Stimulated activated CD4-positive, alpha-beta T cell treated with anti-CD3 and anti-CD28 coated beads, Interleukin-15, amount 100 ng/mL, for 24 hours (primary cell): ENCODE measurements at places on chromosomes 5 and 9.
A peak's percentile ranks its signal among the peaks of the same experiment; 100 is the strongest.

DNA sequence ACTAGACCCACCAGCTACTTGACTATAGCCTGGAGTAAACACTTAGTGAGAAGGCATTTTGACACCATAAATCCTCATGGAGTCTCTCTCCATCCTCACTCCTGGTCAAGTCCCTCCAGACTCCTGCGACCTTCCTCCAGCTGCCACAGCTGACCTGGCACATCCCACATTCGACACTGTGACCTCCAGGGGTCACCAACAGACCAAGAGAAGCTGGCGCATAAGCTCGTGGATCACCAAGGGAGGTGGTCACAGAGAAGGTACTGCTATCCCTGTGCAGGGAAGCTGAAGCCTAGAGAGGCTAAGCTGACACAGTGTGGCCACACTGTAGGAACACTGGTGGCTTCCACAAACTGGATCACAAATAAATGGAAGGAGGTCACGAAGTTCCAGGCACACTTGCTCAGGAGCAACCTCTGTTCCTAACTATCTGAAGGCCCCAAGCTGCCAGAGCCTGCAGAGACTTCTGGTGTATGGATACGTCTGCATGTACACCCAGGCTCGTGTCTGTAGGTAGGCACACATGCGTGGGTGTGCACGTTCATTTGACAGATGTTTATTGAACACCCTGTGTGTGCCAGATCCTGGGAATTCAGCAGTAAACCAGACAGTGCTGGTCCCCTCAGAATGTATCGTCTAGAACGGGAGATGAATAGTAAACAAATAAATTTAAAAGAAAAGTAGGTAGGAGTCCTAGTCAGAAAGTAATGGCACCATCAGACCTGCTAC, 104.4 kb downstream of the C5orf15 start:
- no peak for DNase-seq

DNA sequence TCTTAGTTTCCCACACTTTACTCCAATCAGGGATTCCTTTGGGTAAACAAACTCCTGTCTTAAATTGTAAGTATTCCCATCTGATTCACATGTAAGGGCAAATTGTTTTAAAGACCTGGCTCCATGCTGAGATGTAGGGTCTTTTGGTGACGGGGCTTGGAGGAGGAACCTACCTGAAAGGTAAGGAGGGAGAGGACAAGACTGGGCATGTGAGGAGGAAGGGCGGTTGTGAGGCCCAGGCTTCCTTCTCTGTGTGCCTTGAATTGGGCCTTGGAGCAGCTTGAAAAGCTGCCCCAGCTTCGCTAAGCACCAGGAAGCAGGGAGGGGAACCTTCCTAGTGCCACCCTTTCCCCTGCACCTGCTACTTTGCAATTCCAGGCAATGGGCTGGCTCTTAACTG, 86.8 kb downstream of the C9orf152 start:
- no peak for DNase-seq

- DNase-seq: peak; percentile 41
These were observed 85.0 kb downstream of the PRRT1B start for GRCh38 chr9:131630205-131630831.

DNA sequence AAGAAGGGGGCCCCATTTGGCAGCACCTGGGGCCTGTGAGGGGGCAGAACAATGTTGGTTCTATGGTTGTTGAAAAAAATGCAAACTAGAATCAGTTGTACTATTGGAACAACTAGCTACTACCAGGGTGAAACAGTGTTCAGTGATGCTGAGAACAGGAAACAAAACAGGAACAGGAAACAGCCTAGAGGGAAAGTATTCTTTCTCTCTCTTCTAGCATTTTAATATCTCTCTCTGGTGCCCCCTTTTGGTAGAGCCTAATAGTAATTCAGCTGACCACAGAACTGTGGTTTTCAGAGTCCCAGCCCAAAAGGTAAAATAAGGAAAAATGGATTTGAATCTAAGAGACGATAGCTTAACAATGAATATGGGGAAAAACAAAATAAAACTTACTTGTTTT, 138.0 kb upstream of the KCNN2 start:
- DNase-seq: no peak

DNA sequence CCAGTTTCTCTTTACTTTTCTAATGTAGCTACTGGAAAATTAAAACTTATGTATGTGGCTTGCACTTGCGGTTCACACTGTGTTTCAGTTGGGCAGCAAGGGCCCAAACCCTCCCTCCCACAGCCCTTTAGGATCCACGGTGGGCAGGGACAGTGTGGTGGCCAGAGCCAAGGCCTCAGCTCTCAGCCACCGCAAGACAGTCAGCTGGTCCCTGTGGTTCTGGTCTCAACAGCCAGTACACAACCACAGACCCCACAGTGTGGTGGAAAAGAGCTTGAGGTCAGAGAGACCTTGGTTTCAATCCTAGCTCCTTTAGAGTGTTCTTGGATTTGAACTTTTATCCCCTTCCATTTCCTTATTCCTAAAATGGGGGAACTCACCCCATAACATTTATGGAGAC, 153.0 kb upstream of the SMIM23 start:
- DNase-seq: no peak

- no peak for DNase-seq
These were observed 515.9 kb upstream of the PAPPA start for GRCh38 chr9:115637661-115638060.

GRCh38 chr9:24881361-24881760, 335.7 kb upstream of the IZUMO3 start:
- no peak for DNase-seq

DNA sequence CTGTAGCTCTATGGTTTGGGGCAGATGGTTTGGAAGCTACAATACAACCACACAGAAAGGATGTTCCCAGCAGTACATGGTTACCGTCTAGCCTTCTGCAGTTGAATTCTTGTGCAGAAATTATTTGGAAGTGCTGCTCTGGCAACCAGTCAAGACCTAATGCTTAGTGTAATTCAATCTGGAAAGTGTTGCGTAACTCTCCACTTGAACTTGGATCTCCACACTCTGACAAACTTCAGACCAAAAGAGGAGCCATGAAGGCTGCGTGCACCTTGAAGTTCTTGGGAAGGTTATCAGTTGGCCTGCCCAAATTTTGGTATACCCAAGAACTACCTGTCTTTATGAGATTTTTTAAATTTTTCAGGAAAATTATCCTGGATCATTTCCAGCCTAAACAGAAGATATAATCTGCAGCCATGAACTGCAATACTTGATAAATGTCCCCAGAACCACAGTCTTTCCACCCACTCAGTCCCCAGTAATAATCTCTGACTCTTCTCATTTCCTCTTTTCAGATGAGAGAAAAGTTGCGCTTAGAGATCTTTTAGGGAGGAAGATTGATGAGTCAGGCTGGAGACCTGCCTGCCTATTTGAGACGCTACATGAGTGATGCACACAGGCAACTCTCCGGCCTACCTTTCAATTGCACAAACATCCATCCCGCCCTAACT, 159.9 kb downstream of the FANCC start:
- no peak for DNase-seq

DNA sequence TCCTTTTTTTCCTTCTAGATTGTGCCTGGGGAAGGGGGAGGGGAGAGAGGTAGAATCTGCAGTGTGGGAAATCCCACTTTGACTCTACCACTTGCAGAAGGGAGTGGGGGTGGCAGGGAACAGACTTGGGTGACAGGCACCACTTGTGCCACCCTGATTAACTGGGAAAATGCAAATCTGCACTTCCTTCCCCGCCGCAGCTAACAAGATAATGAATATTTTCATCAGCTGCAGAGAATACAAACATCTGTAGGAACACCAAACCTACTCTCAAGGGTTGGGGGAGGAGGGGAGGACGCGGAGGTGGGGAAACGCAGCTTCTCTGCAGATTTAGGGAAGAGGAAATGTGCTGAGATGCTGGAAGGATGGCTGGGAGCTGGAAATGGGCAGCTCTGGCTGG, 73.5 kb downstream of the TRIM32 start:
- DNase-seq: no peak

GRCh38 chr5:98839469-98840383, 66.3 kb downstream of the RGMB start:
- DNase-seq: peak; percentile 11

DNA sequence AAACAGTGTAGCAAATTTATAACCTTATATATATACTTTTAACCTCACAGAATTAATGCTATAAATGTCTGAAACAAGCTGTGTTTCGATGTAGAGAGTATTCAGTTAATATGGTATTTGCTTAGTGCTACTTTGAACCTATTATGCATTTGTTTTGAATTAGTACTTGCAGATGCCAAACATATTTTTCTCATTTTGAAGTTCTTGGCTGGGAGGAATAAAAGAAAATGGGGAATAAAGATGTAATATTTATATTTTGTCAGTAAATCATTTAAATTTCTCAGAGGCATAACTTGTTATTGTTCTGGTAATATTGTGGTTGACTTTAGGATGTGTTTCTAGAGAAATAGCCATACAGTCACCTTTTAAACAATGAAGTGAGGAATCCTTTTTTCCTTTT, 175.9 kb upstream of the IZUMO3 start:
- DNase-seq: no peak

DNA sequence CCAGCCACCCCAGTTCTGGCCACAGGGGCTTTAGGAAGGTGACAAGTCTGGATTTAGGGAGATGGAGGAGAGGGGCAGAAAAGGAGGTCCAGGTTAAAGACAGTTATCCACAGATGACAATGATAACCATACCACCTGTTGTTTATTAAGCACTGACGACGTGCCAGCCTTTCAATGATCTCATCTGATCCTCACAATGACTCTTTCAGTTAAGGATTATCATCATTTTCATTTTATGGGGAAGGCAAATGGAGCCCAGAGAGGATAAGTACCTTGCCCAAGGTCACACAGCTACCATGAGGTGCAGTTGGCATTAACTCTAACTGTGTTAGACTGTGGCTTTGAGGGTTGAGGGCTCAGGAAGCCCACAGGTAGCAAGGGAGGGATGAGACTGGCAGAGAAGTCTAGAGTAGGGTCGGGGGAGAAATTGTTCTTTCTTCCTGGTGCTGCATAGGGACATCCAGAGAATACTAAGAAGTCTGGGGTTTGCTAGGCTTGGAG, 21.5 kb upstream of the JADE2 start:
- DNase-seq: no peak

- no peak for DNase-seq
These were observed 1.1 kb downstream of the ARL15 start for GRCh38 chr5:54309276-54309675.

DNA sequence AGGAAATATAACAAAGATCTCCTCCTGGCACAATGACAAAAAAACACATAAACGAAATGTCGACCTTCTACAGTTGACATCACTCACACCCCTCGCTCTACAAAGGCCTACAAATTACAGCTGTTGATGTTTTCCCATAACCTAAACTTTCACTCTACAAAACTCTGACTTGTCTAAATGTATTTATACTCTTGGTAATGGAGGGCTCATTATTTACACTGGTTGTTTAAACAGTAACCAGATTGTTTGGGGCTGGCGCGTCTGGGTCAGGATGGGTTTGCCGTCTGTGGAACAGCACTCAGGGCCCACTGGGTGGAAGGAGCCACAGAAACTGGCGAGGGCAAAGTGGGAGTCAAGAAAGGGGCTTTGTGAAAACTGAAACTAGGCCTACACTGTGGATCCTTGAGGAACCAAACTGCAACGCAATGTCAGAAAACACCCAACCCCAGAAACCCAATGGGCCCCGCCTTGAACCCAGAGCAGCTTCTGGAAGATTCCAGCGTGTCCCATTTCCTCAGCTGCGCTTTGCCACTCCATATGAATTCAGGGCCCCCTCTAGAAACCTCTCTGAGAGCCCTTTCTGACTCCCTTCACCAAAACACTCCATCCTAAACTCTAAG, 136.7 kb downstream of the ROR2 start:
- no peak for DNase-seq

DNA sequence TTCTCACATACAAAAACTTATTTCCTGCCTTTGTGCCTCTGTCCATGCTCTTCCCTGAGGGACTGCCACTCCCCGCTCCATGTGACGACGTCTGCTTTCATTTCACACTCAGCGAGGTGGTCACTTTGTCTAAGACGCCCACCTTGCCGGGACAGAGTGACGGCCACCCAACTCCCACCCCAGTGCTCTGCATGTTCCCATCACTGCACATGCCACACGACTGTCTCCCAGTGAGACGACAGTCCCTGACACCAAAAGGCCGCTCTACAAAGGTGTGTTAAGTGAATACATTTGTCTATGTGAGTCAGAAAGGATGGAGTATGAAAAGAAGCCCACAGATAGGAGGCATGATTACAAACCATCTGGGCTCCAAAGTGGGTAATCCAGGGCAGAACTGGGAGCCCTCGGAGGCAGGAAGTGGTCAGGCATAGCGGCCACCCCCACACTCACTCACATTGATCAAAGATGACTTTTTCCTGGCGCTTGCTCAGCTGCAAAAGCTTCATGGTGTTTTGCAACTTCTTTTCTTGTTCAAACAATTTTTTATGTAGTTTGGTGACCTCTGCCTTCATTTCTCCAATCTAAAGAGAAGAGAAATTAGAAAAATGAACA, 185.8 kb downstream of the CDK5RAP2 start:
- DNase-seq: peak; percentile 65

DNA sequence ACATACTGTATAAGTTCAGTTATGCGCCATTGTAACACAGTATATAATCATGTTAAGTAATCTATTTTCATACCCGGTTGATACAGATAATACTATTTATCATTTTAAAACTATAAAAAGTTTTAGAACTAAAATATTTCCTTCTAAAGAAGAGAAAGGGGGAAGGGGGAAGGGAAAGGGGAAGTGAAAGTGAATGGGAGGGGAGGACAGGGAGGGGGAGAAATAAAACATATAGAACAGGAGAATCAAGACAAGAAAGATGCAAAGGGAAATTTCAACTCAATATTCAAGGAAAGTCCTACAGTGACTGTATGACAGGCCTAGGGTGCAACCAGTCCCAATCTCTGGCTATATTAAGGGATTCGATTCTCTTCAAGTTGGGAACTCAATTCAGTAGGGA, 1278.8 kb downstream of the MAT2B start:
- no peak for DNase-seq
